ENCODE measurements at places on chromosomes 4 and X.

DNA sequence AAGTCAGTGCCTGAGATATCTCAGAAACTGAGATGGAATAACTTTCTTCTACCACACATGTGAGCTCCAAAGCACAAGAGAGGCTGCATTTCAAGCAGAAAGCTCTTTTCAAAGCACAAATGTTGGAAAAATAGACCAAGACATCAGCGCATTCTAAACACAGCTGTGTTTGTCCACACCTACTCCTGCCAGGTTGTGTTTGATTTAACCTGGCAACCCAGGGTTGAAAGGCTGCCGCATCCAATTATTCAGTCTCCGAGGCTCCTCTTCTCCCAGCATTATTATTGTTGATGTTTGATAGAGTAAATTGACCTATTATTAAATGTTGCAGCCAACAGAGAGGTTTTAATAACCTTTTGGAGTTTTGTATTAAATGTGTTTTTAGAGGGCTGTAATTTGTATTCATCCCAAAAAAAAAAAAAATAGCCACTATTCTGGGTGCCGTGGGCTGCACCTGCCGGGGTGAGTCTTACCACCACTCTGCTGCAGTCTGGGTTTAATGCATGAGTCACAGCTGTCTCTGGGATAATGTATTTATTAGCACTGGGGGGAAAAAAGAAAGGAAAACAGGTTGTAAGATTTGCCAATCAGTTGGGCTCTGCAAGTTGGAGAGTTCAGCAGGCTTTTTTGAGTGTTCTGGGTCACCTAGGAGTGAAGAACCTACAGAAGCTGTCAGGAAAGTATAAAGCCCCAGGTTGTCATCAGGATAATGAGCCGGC, 105.2 kb upstream of the NOCT start:
- no peak for DNase-seq

DNA sequence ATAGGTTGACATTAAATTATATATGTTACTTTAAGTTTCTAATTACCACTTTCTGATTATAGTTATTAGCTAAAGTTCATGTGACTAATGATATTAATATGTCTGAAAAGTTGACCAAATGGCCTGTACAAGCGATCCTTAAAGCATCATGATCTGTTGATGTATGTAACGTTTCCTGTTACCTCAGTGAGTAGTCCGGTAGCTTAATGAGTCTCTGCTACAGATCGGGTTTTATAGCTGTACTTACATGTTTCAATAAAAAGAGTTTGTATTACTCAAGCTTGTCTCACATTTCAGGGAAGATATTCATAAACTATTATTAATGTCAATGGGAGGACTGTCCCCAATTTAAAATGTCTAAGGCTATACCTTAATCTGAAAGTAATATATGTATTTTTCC, 246.3 kb downstream of the PPP3CA start:
- no peak for DNase-seq

DNA sequence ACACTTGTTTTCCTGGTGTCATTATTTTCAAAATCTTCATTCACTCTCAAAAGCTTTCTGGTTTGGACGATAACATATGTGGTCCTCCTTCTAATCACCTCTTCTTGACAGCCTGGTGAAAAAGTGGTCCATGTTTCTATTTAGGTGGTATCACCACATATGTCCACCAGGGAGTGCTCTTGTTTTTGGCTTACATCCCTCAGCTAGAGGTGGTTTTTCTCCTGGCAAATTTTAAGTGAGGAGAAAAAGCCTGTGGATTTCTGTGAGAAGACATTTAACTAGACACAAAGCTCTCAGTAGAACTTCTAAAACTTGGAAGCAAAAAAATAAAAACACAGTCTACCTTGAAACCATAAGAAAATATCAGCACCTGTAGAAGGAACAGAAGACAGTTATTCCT, 58.0 kb upstream of the FRMPD4 start:
- peak; percentile 26 for DNase-seq

DNA sequence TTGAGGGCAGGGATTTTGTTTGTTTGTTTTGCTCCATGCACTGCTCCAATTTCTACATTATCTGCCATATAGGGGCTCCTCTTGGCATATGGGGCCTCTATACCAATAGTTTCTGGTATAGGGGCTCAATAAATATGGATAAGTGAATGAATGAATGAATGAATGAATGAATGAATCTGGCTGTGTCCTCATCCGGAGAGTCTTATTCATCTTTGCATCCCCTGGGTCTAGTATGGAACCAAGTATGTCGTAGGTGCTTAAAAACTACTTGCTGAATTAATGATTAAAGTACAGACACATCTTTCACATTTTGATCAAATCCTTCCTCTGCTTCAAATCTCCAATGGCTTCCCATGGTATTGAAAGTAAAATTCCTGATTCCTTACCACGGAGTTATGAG, 80.1 kb downstream of the DRD5 start:
- DNase-seq: no peak

GRCh38 chrX:56746996-56747395, 18.0 kb downstream of the NBDY start:
- DNase-seq: no peak

DNA sequence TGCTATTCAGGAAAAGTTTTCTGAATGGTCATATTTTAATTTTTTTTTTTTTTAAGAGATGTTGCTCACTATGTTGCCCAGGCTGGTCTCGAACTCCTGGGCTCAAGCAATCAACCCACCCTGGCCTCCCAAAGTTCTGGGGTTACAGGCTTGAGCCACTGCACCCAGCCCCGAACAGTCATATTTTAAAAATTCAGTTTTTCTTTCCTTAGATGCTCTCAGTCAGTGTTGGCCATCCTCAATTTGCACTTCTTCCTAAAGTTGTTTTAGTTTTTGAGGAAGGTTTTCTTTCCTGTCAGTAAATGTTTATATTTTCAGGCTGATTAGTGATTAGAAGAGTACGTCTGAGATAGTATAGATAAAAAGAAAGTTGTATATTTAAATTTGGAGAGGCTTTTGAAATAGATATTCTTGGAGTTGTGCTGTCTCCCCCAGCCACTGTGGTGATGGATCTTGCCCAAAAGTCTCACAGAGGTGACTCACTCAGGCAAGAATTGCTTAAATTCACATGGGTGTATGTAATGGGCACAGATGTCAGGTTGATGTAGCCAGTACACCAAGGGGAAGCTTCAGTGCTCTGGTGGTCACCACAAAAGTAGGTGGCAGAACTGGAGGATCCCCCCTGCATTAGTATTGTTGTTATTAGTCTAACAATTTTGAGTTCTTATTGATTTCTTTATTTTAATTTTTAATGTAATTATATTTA, 72.2 kb upstream of the ELOVL6 start:
- no peak for DNase-seq

GRCh38 chr4:57668621-57669020, 558.4 kb upstream of the IGFBP7 start:
- no peak for DNase-seq

DNA sequence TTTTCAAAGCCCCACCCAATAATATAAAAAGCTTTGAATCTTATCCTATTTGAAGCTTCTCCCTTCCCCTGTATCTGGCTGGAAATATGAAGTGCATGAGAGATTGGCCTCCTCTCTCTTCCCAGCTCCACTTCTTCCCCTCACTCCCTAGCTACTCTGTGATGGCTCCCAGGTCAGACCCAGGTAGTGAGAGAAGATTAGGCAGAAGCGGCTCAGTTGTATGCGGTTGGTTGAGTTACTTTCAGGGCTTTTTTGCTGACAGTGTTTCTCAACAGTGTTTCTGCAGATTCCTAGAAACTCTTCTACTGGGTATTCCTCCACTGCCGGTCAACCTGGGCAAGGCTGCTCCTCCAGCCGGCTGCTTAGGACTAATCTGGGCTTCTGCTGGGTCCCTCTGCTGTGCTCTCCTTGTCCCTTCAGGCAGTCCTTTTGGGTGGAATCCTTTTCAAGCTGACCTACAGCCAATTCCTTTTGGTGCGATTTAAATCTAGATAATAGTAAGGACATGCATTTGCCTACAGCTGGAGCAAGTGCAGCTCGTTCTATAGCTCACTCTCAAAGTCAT, 87.4 kb upstream of the SLC7A11 start:
- DNase-seq: no peak

DNA sequence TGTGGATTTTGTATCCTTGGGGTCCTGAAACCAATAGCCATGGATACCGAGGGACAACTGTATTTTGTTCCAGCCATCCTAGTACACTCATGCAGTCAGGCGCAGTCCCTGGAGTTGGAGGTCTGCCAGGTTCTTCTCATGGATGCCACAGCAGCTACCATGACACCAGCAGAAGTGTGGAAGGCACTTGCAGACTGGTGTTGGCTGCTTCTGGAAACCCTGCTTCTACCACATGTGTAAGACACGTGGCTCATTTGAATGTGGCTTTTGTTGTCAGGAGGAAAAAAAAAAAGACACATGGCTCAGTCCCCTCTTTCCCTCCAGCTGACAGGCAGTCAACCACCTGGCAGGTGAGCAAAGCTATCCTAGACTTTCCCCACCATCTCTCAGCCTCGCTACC, 19.4 kb downstream of the DRD5 start:
- no peak for DNase-seq

GRCh38 chr4:74754218-74754617, 40.1 kb downstream of the BTC start:
- DNase-seq: no peak

- no peak for DNase-seq
Observed at GRCh38 chr4:171639540-171639939, 173.7 kb upstream of the GALNTL6 start.

DNA sequence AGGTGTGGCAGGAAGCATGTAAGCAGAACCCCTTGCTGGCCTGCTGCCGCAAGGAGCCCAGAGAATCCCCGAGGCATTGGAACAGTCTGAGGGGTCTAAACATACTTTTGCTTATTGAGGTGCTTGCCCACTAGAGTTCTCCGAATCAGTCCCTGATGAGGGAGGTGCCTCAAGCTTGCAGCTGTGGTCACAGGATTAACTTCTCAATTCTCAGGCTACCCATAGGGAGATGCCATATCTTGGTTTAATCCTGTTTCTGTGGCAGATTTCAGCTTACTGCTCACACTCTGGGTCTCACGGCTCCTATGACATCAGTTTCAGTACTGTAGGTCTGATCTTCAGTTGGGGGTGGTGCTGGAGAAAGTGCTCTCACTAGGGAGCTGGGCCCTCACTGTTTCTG, 39.9 kb downstream of the CCNG2 start:
- DNase-seq: no peak

GRCh38 chr4:109816082-109816442, 500 bp downstream of the GAR1 start:
- DNase-seq: no peak

GRCh38 chr4:177802661-177803060, 360.4 kb upstream of the AGA start:
- DNase-seq: no peak

GRCh38 chr4:130393642-130394041, 1297.7 kb downstream of the C4orf33 start:
- no peak for DNase-seq

DNA sequence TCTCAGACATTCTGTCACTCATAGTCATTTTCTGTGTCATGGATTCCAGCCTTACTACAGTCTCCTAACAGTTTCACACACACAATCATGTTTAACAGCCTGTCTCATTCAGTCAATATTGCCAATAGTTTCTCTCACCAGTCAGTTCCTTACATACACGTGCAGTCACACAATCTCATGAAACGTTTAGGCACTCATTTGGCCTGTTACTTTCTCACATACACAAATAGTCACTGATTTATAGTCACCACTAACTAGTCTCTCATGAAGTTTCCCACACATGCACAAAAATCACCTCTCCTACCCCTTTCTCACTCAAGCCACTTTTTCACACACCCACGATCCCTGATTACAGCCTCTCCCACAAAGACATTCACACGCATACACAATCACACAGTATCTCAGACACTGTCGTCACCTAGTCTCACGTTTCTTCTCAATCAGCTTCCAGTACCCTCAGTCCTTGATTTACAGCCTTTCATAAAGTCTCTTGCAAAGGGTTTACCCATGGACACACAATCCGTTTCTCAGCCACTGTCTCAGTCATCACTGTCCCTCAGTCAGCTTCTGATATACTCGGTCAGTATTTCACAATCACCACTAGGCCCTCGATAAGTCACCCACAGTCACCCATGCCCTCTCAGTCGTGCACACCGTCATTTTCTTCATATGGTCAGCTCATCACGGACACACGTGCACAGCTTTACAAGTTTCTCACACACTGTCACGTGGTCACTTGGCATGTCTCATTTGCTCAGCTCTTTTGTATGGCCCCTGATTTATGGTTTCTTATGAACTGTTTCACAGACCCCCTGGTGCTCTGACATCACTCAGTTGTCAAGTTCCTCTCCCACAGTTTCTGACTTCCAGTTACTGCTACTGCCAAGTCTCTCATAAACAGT, 4.2 kb upstream of the CFP start:
- no peak for DNase-seq

- no peak for DNase-seq
Observed at GRCh38 chrX:67720344-67720743, 176.5 kb downstream of the AR start.

DNA sequence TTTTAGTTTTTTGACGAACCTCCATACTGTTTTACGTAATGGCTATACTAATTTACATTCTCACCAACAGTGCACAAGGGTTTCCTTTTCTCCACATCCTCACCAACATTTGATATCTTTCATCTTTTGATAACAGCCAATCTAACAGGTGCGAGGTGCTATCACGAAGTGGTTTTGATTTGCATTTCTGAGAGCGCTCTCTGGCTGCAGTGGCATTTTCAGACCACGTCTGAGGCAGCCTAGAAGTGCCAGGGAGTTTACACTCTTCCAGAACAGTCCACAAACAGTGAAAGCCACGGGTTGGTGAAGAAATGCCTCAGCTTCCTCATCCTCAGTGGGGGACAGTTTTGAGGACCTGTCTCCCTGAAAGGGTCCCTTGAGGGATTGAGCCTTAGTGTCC, 471.0 kb downstream of the BCOR start:
- DNase-seq: no peak

GRCh38 chr4:20284990-20285389, 33.3 kb downstream of the SLIT2 start:
- no peak for DNase-seq

GRCh38 chr4:183853548-183853940, 51.6 kb upstream of the STOX2 start:
- DNase-seq: no peak

GRCh38 chr4:86502081-86502480, 92.0 kb upstream of the PTPN13 start:
- DNase-seq: no peak

Data from H9 (cell line).